Common myeloid progenitor, CD34-positive (primary cell): ENCODE measurements at places on chromosomes 16 and 17.

GRCh38 chr17:20010099-20010863, 1.1 kb downstream of the SPECC1 start:
- DNase-seq, result peak; percentile 87

DNA sequence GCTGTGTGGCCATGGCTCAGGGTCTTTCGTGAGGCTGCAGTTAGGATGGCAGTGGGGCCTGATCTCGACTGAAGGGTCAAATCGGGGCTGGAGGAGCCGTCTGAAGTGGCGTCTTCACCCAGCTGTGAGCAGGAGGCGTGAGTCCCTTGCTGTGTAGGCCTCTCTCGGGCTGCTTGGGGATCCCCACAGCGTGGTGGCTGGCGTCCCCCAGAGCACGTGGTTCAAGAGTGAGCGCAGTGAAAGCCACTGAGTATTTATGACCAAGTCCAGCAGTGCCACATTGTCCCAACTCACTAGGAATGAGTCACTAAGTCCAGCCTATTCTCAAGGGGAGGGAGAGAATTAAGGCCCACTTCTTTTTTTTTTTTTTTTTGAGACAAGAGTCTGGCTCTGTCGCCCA, 11.7 kb upstream of the TCF25 start:
- no peak for DNase-seq

GRCh38 chr17:77420095-77420803, 279.5 kb downstream of the SEC14L1 start:
- DNase-seq, result no peak

DNA sequence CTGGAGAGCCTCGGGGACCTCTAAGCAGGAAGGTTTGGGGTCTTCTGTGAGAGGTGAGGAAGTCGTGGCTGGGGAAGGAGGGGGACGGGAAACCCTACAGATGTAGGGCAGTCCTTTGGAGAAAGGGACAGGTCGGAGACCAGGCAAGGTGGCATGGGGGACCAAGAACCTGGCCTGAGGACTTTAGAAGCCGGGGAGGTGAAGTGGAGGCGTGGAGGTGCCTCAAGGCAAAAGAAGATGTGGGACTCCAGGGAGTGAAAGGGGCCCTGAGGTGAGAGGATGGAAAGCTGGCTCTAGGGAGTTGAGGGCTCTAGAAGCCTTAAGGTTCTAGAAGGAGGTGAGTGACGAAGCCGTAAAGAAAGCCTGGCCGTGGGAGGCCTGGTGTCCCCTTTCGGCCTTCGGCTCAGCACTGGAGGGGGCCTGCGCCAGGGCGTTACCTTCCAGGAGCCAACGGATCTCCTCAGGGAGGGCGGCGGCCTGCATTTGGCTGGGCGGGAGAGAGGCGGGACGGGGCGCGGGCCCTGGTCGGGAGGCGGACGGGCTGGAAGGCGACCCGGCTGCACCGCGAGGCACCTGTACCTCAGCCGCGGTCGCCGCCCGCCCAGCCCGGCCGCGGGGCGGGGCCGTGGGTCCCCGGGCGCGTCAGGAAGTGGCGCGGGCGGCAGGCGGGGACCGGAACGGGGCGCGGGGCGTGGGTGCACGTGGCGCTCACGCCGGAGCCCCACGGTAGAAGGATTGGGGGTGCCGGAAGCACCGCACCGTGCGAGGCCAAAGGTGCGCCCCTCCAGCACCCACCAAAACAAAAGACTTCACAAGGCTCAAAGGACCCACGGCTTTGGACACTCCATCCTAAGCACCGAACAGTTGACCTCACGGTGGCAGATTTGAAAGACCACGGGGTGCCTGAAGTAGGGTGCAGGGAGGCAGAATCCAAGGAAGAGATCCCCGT, at the start of gene SKAP1:
Gene SKAP1 (minus strand): TSS at position 577 of the 949 bp plus-strand sequence.
- no peak for DNase-seq

DNA sequence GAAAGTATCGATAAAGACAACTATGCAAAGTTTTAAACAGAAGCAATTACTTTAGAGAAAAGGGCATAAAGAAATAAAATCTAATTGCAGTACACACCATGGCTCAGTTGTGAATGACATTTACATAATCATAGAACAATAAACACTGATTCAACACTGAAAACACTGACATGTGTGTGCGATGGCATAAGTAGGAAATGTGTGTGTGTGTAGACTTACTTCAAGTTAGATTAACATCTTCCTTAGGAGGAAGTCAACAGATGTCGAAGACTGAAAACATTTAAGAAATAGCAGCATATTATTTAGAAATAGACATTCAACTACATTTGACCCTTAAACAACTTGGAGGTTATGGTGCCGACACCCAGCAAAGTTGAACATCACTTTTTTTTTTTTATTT, 172.4 kb downstream of the STX8 start:
- DNase-seq, result no peak

DNA sequence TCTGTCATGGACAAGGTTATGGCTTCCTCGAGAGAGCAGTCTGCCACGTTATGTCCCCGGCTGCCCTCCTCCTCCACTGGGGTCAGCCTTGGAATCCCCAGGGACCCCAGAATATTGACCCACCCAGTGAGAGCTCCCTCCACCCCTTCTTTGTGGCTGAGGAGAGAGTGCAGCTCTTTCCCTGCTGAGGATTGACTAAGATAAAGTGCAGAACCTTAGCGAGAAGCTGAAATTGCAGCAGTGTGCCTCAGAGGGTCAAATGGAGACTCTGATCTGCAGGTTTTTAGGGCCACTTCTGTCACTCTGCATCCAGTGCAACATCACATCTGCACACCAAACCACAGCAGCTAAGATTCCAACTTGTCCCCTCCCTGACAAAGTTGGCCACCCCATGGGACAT, 25.6 kb upstream of the PMFBP1 start:
- no peak for DNase-seq

- no peak for DNase-seq
These were observed 235.1 kb upstream of the TBX2 start for GRCh38 chr17:61164517-61164916.

- DNase-seq, result no peak
These were observed 77.3 kb downstream of the RPTOR start for GRCh38 chr17:80621997-80622357.

- no peak for DNase-seq
These were observed 447.0 kb downstream of the SOX9 start for GRCh38 chr17:72567774-72568173.

DNA sequence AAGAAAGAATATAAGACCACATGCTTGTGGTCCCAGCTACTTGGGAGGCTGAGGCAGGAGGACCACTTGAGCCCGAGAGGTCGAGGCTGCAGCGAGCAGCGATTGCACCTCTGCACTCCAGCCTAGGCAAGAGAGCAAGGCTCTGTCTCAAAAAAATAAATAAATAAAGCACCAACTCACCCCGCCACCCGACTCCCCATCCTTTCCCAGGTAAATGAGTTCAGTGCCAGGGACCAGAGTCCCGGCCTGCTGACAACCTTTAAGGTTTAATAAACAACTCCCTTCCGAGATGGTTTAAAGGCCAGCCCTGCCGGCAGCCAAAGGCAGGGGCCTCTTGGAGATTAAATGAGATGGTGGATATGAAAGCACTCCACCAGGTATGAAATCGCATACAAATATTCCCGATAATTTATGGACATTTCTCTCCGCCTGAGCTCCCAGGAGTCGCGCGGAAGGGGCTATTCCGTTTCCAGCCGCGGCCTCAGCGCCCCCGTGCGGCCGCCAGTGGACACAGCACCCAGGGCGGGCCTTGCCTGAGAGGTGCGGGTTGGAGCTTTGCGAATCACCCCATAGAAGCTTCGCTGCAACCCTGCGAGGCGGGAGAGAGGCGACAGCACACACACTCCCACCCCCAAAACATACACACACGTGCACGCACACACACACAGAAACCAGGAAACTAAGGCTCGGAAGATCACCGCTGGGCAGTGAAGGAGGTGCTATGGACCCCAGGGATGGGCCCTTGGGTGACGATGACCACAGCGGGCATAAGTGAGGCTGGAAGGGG, 4.0 kb upstream of the RPL38 start:
- DNase-seq, result peak; percentile 63

DNA sequence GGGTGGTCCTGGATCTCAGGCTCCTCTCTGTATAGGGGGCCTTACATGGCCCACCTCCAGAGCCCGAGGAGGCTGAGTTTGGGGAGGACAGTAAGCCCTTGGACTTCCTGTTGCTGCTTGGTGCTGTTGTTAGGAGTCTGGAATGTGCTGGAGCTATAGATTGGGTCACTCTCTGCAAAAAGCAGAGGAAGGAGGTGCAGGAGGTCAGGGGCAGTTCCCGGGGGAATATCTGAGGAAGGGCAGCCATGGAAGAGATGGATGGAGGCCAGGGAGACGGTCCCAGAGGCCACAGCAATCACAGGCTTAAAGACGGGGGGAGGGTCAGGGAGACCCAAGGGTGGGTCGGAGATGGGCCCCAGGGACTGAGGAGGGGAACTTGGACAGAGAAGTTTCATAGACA, 23.0 kb upstream of the CBX4 start:
- no peak for DNase-seq

DNA sequence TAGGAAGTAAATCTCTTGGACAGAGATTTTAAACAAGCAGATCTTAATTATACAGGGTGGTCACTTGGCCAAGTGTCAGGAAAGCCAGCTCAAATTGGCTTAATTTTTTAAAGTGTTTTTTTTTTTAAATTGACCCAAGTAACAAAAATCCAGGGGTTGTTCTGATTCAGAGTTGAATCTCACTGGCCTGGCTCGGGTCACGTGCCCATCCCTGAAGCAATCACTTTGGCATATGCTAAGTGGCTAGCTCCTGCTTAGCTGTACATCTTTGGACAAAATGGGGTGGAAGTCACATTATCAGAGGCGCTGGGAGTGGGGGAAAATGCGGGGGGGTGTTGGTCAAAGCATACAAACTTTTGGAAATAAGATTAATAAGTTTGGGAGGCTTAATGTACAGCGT, 23.6 kb downstream of the CLEC19A start:
- no peak for DNase-seq

DNA sequence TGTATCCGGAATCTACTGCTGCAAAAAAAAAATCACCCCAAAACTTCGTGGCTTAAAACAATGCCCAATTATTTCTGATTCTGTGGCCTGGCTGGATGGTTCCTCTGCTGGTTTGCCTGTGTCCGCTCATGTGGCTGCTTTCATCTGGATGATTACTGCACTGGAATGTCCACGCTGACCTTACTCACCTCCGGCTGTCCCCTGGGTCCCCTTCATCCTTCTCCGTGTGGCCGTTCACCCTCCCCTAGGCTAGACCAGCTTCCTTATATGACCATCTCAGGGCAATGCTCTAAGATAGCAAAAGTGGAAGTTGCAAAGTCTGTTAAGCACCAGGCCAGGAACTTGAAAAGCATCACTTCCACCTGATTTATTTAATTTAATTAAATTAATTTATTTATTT, 31.4 kb upstream of the SPNS2 start:
- DNase-seq, result no peak

GRCh38 chr17:80214878-80215210, 5.3 kb downstream of the SGSH start:
- DNase-seq, result no peak

DNA sequence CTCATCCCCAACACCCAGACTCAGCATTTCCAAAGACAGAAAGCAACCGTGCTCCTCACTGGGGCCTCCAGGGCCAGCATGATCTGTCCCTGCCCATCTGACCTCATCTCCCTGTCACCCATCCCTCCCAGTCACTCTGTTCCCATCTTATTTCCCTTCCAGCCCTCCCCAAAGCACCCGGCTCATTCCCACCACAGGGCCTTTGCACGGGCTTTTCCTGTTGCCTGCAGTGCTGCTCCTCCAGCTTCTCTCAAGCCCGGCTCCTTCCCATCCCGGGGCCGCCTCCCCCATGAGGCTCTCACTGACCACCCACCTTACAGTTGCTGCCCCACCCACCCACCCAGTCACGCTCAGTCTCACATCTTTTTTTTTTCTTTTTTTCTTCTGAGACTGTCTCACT, 54.8 kb downstream of the RMI2 start:
- no peak for DNase-seq

DNA sequence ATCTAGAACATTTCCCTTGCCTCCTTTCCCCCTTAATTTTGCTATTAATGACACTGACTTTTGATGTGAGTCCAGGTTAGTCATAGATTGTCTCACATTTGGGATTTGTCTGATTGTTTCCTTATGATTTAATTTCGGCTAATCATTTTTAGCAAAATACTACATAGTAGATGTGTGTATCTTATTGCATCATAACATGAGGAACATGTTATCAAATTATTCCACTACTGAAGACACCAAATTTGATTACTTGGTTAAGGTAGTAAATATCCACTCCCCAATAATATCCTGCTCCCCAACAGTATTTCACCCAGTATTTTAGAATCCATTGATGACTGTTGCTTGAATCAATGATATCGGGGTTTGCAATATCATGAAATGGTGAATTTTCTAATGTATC, 2.7 kb downstream of the POLG2 start:
- no peak for DNase-seq

GRCh38 chr16:78939597-78939996, 660.9 kb downstream of the MAF start:
- DNase-seq, result peak; percentile 78

GRCh38 chr16:1619976-1620375, 7.8 kb downstream of the CRAMP1 start:
- DNase-seq, result no peak

- peak; percentile 3 for DNase-seq
These were observed 218.9 kb downstream of the MAF start for GRCh38 chr16:79381603-79382042.

- DNase-seq, result no peak
These were observed 52.2 kb upstream of the MED9 start for GRCh38 chr17:17424552-17424951.

- DNase-seq, result peak; percentile 68
These were observed 59.1 kb downstream of the TIMM22 start for GRCh38 chr17:1055751-1056645.

DNA sequence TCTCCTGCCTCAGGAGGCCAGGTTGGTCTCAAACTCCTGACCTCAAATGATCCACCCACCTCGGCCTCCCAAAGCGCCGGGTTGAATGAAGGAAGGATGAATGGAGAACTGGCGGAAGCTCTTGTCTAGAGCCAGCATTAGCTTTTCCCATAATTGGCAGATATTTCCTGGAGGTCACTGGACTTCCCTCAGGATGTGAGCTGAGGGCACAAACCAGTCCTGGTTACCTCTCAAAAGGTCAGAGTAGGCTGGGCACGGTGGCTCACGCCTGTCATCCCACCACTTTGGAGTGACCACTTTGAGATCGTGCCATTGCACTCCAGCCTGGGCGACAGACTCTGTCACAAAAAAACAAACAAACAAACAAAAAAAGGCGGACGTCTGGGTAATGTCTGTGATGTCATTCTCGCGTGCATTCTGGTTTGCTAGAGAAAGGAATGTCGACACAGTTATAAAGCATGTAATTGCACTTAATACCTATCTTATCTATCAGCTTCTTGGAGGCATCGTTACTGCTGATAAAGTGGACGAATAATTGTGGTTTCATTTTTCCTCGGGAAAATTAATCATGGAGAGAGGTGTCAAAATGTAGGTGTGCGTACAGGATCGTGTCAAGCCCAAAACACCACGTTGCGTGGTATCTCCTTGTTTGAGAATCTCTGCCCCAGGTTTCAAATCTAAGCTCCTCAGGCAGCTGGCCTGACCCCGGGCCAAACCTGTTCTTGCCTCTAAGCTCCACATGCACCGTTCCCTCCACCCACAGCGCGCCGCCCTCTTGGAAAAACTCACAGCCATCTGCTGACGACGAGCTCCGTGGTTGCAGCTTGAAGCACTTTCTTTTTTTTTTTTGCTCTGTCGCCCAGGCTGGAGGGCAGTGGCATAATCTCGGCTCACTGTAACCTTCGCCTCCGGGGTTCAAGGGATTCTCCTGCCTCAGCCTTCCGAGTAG, 6.4 kb upstream of the CRK start:
- peak; percentile 25 for DNase-seq
